ENCODE measurements at places on chromosomes 7 and 10. TPM values are rescaled to one million over a fixed set of nuclear protein-coding genes. Genes with fewer than 3 reads are reported as not detected.

DNA sequence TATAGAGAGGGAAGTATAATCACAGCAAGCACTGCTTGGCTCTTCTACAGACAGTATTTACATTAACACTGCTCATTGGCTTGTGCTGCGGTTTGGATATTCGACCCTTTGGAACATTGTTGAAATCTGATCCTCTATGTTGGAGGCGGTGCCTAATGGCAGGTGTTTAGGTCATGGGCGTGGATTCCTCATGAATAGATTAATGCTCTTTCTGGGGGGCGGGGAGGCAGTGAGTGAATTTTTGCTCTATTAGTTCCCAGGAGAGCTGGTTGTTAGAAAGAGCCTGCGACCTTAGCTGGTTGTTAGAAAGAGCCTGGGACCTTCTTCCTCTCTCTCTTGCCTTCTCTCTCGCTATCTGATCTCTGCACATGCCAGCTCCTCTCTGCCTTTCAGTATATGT is 77.3 kb upstream of the SVIL start:
- DNase-seq = no peak
- no peaks in the 10 kb centered on the region for H3K27me3 ChIP-seq
- peaks cover 4% of the 10 kb centered on the region for H3K4me1 ChIP-seq
- H3K4me3 ChIP-seq = no peak overlapping the region
- no peak overlapping the region for H3K27ac ChIP-seq

- no peak overlapping the region for H3K27ac ChIP-seq
- H3K4me3 ChIP-seq = no peak overlapping the region
- H3K36me3 ChIP-seq = no peaks in the 10 kb centered on the region
- DNase-seq = no peak
- H3K4me1 ChIP-seq = no peaks in the 10 kb centered on the region
- no peaks in the 10 kb centered on the region for H3K27me3 ChIP-seq
Observed at GRCh38 chr7:39133088-39133487, 155.4 kb downstream of the POU6F2 start.

Gene IFIT1B
- total RNA-seq = 0.87 TPM

DNA sequence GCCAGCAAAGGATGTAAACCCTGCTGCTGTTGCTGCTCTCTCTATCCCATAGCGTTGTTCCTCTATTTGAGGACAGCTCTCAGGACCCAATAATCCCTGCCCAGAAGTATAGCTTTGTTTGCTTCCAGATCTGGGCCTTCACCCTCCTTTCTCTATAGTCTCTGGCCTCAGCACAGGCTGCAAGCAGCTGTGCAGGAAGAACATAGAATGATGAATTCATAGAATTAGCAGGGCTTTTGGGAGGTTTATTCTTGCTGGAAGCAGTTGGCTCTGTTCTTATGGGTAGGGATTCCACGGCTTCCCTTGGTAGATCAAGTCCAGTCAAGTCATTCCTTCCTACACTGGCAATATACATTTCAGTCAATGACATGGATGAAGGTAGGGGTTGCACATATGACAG is 354.7 kb downstream of the HPSE2 start:
- no peaks in the 10 kb centered on the region for H3K36me3 ChIP-seq
- H3K4me3 ChIP-seq = no peak overlapping the region
- no peaks in the 10 kb centered on the region for H3K27me3 ChIP-seq

- no peak for DNase-seq
- no peaks in the 10 kb centered on the region for H3K4me1 ChIP-seq
- H3K27ac ChIP-seq = no peak overlapping the region
- H3K27me3 ChIP-seq = no peaks in the 10 kb centered on the region
Observed at GRCh38 chr7:158992759-158993158, 136.4 kb downstream of the DYNC2I1 start.

GRCh38 chr7:30543813-30544525 is 39.3 kb upstream of the GGCT start:
- no peak overlapping the region for H3K27ac ChIP-seq
- no peak overlapping the region for H3K4me3 ChIP-seq
- DNase-seq = no peak
- H3K27me3 ChIP-seq = no peaks in the 10 kb centered on the region

GRCh38 chr10:121406823-121407545 is 191.3 kb downstream of the FGFR2 start:
- no peaks in the 10 kb centered on the region for H3K4me1 ChIP-seq
- no peak overlapping the region for H3K27ac ChIP-seq
- no peak for DNase-seq
- no peaks in the 10 kb centered on the region for H3K27me3 ChIP-seq
- no peaks in the 10 kb centered on the region for H3K36me3 ChIP-seq

GRCh38 chr7:882336-883035 is 6.1 kb downstream of the GET4 start:
- DNase-seq = peak; percentile 64
- H3K27ac ChIP-seq = no peak overlapping the region
- H3K27me3 ChIP-seq = no peaks in the 10 kb centered on the region
- H3K36me3 ChIP-seq = no peaks in the 10 kb centered on the region
- no peak overlapping the region for H3K4me3 ChIP-seq
- H3K4me1 ChIP-seq = no peaks in the 10 kb centered on the region

DNA sequence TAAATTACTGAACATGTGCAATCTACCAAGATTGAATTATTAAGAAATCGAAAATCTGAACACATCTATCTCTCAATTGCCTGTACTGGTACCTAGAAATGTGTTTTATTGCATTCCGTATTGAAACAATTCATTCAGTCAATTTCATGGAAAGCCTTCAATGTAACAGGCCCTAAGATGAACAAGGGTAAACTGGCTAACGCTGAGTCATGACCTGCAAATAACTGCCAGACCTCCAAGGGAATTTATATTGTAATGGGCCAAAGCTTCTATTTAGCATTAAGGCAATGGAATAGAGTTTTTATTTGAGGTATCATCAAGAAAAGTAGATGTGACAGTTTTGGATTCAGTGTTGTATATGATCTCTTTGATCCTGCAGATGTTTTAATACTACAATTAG is 49.9 kb upstream of the CD36 start:
- no peaks in the 10 kb centered on the region for H3K27me3 ChIP-seq
- DNase-seq = no peak
- no peaks in the 10 kb centered on the region for H3K36me3 ChIP-seq
- H3K27ac ChIP-seq = no peak overlapping the region
- H3K4me3 ChIP-seq = no peak overlapping the region

DNA sequence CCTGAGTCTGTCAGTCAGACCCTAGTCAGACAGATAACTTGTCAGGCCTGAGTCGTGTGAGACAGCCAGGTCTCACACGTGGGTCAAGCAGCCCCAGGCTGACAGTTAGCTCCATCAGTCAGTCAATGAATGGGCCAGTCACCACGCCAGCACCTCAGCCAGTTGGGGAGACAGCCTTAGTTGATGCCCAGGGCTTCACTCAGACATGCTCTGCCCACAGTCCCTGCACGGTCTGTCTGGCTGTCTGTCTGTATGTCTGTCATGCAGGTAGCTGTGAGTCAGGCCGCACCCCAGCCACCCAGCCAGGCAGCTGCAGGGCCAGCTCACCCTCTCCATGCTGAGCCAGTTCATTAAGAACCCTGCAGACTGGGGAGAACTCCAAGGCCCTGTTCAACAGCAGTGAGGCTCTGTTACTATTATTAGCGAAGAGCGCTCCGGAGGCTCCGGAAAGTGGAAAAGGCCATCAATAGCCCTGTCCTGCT is 141.1 kb upstream of the PCBD1 start:
- H3K36me3 ChIP-seq = no peaks in the 10 kb centered on the region
- peak; percentile 34 for DNase-seq
- no peaks in the 10 kb centered on the region for H3K4me1 ChIP-seq
- no peaks in the 10 kb centered on the region for H3K27me3 ChIP-seq

DNA sequence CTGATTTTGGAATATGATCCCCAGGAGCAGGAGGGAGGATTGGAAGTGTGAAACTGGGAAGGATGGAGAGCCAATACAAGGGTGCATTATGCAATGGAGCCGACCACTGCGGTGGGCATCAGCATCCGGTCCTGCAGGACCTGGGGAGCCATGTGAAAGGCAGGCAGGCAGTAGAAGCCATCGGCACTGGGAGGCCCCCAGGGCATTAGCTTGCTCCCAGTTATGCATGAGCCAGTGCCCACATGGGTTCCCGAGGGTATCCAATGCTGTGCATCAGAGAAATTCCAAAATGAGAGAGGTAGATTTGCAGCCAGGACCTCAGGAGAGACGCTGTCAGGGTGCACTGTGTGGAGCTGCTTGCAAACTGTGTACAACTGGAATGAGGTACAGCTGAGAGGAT is 8.7 kb upstream of the KCP start:
- no peaks in the 10 kb centered on the region for H3K4me1 ChIP-seq
- no peak for DNase-seq
- H3K36me3 ChIP-seq = no peaks in the 10 kb centered on the region
- H3K4me3 ChIP-seq = no peak overlapping the region
- no peak overlapping the region for H3K27ac ChIP-seq

- no peaks in the 10 kb centered on the region for H3K27me3 ChIP-seq
- H3K36me3 ChIP-seq = no peaks in the 10 kb centered on the region
- peaks cover 4% of the 10 kb centered on the region for H3K4me1 ChIP-seq
- no peak for DNase-seq
- peak overlapping the region; percentile 16 for H3K27ac ChIP-seq
Observed at GRCh38 chr10:44293842-44294241, 91.1 kb downstream of the CXCL12 start.

Gene SLC29A4
- 2.2 TPM for total RNA-seq

GRCh38 chr10:11907914-11908313 is 84.8 kb downstream of the PROSER2 start:
- no peaks in the 10 kb centered on the region for H3K4me1 ChIP-seq
- H3K27ac ChIP-seq = no peak overlapping the region
- no peak overlapping the region for H3K4me3 ChIP-seq
- no peaks in the 10 kb centered on the region for H3K36me3 ChIP-seq
- no peak for DNase-seq
- H3K27me3 ChIP-seq = no peaks in the 10 kb centered on the region

Gene LDB3
- total RNA-seq = 132 TPM

Gene HMX3
- not detected for total RNA-seq

Gene TES
- 145 TPM for total RNA-seq

- no peaks in the 10 kb centered on the region for H3K36me3 ChIP-seq
- H3K4me3 ChIP-seq = no peak overlapping the region
- H3K27ac ChIP-seq = no peak overlapping the region
- peaks cover 3% of the 10 kb centered on the region for H3K4me1 ChIP-seq
Observed at GRCh38 chr7:77338260-77338659, 77.9 kb downstream of the GSAP start.

Gene SLC25A13
- 18.0 TPM for total RNA-seq

- no peak for DNase-seq
- H3K4me1 ChIP-seq = no peaks in the 10 kb centered on the region
- H3K27ac ChIP-seq = no peak overlapping the region
- H3K36me3 ChIP-seq = no peaks in the 10 kb centered on the region
- H3K4me3 ChIP-seq = no peak overlapping the region
Observed at GRCh38 chr7:111047595-111047994, 43.3 kb upstream of the LRRN3 start.

Gene NT5C3A
- total RNA-seq = 28.2 TPM

Gene PRSS37
- total RNA-seq = not detected

DNA sequence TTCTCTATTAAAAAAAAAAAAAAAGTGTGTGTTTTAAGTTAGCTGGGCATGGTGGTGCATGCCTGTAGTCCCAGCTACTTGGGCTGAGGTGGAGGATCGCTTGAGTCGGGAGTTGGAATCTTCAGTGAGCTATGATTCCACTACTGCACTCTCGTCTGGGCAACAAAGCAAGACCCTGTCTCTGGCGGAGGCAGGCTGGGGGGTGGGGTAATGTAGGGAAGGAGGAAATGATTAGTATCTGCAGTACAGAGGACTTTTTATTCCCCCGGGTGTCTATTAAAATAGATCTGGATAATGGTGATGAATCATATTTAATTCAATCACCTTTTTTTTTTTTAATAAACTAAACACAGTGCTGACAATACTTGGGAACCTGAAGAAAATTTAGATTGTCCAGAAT is 6.5 kb downstream of the CBX3 start:
- no peaks in the 10 kb centered on the region for H3K27me3 ChIP-seq
- H3K4me3 ChIP-seq = no peak overlapping the region
- no peak for DNase-seq
- no peaks in the 10 kb centered on the region for H3K36me3 ChIP-seq

GRCh38 chr7:108093851-108094331 is 36.3 kb downstream of the LAMB4 start:
- H3K27me3 ChIP-seq = no peaks in the 10 kb centered on the region
- no peak for DNase-seq
- H3K4me3 ChIP-seq = no peak overlapping the region

DNA sequence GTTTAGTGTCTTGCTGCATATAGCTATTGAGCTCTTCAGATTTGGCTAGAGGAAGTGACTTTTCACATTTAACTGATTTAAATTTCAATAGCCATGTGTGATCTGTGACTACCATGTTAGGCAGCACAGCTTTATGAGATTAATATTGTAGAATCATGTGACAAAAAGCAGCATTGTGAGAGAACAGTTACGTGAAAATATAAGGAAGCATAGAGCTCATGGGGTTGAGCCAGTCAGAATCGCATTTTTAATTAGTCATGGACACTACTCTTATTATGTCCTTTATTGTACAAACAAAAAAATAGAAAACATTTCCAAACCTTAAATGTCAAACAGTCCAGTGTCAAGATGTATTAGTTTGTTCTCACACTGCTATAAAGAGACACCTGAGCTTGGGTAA is 48.0 kb downstream of the MTURN start:
- DNase-seq = no peak
- no peaks in the 10 kb centered on the region for H3K36me3 ChIP-seq
- H3K4me3 ChIP-seq = no peak overlapping the region
- H3K27ac ChIP-seq = peak overlapping the region; percentile 79

DNA sequence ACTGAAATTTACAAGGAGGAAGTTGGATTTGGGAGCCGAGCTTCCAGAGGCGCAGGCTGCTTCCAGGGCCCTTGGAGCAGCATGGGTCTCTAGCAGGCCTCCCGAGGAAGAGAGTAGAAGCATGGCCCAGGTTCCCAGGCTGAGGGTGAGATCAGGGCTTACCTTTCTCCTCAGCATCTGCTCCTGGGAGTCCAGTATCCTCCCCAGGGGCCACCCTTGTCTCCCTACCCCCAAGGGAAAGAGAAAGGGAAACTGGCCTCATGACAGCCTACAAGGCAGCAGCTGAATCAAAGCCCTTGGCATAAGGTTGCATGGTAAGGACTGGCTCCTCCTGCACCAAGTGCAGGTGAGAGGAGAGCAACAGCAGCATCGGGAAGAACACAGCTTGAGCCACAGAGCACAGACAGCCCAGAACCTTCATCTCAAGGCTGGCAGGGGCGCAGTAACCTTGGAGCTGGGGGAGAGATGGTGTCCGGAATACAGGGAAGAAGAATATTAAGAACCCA is 114.5 kb downstream of the MARCHF5 start:
- H3K4me3 ChIP-seq = no peak overlapping the region
- H3K27me3 ChIP-seq = no peaks in the 10 kb centered on the region
- no peaks in the 10 kb centered on the region for H3K4me1 ChIP-seq
- DNase-seq = no peak
- no peaks in the 10 kb centered on the region for H3K36me3 ChIP-seq

Gene IKZF1
- total RNA-seq = 24.4 TPM

Gene MOGAT3
- not detected for total RNA-seq

GRCh38 chr7:148060724-148061123 is 529.8 kb upstream of the C7orf33 start:
- no peaks in the 10 kb centered on the region for H3K36me3 ChIP-seq
- no peaks in the 10 kb centered on the region for H3K27me3 ChIP-seq
- no peak overlapping the region for H3K27ac ChIP-seq
- no peaks in the 10 kb centered on the region for H3K4me1 ChIP-seq
- no peak overlapping the region for H3K4me3 ChIP-seq

- no peak for DNase-seq
- H3K4me1 ChIP-seq = peaks cover 2% of the 10 kb centered on the region
- H3K4me3 ChIP-seq = no peak overlapping the region
- no peak overlapping the region for H3K27ac ChIP-seq
- no peaks in the 10 kb centered on the region for H3K27me3 ChIP-seq
- no peaks in the 10 kb centered on the region for H3K36me3 ChIP-seq
Observed at GRCh38 chr7:135936497-135937217, 40.5 kb downstream of the MTPN start.

Gene FOXI2
- 0.48 TPM for total RNA-seq

Gene BPGM
- total RNA-seq = 15.7 TPM

All from aorta (tissue), 5 donors.